Amniotic stem cell (primary cell): ENCODE measurements at places on chromosomes 12 and 14.

GRCh38 chr12:123126294-123127181 is 24.4 kb downstream of the PITPNM2 start:
- DNase-seq, result peak; percentile 94

GRCh38 chr12:50928392-50928791 is 24.0 kb upstream of the HIGD1C start:
- DNase-seq, result no peak

DNA sequence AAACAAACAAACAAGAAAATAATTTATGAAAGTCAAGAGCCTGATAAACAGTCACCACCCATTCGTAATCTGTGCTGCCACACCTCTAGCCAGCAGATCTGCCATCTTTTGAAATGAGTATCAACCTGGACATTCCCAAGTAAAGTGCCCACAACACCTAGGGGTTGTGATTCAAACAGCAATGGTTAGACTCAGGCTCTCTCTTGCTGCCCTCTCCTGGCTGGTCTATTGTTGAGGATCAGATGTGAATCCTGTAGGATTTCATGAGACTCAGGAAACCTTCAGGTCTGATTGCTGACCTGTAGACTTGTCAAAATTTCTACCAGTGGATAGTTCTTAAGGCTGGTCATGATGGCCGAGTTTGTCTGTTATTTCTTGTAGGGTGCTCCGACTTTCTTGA is 26.8 kb downstream of the DGLUCY start:
- no peak for DNase-seq

DNA sequence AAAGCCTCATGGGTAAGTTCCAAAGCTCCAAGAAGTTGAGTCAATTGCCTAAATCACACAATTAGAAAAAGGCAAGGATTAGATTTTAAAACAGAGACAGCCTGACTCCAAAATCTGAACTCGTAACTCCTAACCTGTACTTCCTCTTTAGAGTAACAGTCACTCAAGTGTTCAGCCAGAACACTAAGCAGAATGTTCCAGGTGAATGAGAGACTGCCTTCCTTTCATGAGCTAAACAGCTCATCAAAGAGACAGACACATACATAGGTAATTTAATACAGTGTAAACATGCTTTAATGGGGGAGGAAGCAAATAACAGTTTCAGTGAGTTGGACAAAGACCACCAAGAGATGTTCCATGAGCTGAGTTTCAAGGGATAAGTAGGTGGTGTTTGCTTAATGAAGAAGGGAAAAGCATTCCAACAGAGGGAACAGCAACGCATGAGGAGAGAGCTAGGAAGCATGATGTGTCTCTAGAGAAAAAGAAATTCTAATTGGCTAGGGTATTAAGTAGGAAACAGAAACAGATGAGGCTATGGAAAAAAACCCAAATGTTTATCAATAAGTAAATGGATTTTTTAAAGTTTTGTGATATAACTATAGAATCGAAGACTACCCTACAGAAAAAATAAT is 403.9 kb downstream of the MED13L start:
- no peak for DNase-seq

DNA sequence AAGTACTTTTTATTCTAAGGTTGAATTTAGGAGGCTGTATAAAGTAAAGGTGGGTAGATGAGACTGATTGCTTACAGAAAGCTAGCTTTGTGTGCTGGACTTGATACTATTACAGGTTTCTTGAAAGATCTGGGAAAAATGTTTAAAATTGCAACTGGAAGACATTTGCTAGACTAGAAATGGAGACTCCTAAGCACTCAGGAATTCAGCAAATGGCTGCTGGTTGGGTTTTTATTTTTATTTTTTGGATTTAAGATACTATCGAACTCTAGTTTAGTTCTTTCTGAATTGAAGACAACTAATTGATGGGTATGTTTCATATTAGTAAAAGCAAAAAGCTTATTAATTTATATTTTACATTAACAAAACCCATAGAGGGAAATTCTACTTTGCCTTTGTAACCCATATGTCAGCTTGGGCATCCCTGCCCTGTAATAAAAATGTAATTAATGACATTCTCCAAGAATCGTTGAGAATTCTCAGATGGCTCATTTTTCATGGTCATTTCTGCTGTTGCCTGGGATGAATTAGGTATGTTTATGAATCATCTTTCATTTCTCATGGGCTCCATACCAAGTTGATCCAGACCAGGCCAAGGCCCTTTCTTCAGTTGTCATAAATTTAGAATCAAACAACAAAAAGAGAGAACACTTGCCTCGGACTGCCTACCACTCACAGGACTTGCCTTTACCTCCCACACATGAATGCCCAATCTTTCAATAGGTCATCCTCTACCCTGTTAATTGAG is 102.1 kb downstream of the ERGIC2 start:
- DNase-seq, result no peak
